ENCODE measurements at places on chromosomes 7 and 10.

GRCh38 chr7:106462365-106462859, 177.6 kb upstream of the NAMPT start:
- DNase-seq: no peak

GRCh38 chr10:74755273-74755672, 71.1 kb upstream of the KAT6B start:
- DNase-seq: no peak

DNA sequence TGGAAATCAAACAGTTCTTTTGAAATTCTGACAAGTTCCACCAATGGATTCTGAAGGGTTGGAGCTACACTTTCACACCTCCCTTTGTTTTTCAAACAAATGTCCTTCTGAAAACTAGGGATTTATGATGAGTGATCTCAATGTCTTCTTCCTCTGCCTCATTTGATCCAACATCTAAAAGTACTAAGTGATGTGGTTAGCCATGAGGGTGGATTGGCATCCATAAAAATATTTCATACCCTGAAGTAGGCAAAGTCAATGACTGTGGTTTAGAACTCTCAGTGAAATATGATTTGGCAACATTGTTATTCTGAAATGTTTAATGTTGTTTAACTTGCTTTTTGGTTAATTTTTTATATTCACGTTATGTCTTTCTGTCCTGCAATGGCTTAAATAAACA, 136.9 kb downstream of the MBL2 start:
- DNase-seq: no peak

- peak; percentile 65 for DNase-seq
Observed at GRCh38 chr7:21939136-21939857, 6.4 kb downstream of the CDCA7L start.

GRCh38 chr10:116146372-116147140, 126.5 kb downstream of the GFRA1 start:
- DNase-seq: no peak

GRCh38 chr7:101420436-101420835, 57.8 kb downstream of the COL26A1 start:
- no peak for DNase-seq

- DNase-seq: no peak
Observed at GRCh38 chr10:100739517-100740368, 5.6 kb upstream of the PAX2 start.

DNA sequence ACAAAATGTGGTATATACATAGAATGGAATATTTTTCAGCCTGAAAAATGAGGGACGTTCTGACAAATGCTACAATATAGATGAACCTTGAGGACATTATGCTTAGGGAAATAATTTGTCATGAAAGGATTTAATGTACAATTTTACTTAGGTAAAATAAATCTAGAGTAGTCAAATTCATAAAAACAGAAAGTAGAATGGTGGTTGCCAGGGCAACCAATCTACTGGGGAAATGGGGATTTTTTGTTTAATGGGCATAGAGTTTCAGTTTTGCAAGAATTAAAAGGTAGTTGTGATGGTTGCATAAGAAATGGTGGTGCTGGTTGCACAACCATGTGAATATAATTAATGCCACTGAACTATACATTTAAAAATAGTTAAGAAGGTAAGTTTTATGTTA, 296.0 kb upstream of the SP4 start:
- DNase-seq: no peak

DNA sequence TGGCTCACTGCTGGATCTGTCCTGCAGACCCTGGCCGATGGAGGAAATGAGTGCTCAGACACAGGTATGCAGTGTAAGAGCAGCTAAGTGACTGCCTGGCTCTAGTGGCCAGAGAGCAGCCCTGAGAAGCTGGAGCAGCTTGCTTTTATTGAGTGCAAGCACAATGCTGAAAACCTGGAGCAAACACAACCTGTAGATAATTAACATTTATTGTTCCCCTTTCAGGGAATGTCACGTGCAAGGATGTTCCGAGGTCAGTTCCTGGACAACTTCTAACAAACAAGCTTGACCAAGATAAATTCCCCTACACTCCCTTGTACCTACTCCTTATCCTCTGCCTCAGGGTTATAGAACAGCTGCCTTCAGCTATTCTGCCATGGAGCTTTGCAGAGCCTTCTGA, 31.3 kb downstream of the DDC start:
- no peak for DNase-seq

GRCh38 chr7:112533591-112533990, 52.8 kb downstream of the LSMEM1 start:
- no peak for DNase-seq

GRCh38 chr10:110040767-110041478, 33.1 kb downstream of the ADD3 start:
- DNase-seq: no peak

DNA sequence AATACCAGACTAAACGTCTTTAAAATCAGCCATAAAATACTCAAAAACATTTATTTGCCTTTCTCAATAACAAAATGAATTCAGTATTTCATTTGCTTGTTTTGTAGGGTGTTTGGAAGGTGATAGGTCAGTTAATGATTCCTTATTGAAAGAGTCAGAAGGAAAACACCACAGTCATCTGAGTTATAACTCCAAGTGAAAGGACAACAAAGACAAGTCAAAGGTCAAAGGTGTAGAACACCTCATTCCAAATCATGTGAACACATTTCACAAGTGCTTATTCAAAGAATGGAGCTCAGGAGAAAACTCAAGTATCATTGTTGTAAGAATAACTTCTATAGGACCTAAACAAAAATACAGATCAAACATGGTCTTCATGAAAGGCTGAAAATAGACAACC, 318.6 kb upstream of the PHF14 start:
- DNase-seq: no peak

- no peak for DNase-seq
Observed at GRCh38 chr7:23544913-23545354, 13.2 kb upstream of the TRA2A start.

GRCh38 chr7:2008936-2009540, 223.7 kb downstream of the MAD1L1 start:
- DNase-seq: no peak

DNA sequence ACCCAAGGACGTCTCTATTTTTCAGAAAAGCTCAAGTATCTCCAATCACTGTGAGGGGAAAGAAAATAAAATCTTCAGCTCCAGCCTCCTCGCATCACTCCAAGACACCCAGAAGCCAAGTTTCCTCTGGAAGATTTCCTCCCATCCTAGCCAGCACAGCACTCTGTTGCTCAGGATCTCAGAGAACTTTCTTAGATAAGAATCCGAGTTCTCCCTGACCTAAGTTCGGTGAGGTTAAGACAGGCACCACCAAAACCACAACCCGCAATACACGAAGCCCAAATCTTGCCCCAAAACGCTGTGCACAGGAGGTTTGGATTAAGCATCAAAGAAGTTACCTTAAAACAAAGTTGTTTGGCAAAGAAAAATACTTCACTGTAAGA, 4.2 kb downstream of the FAM53B start:
- no peak for DNase-seq

DNA sequence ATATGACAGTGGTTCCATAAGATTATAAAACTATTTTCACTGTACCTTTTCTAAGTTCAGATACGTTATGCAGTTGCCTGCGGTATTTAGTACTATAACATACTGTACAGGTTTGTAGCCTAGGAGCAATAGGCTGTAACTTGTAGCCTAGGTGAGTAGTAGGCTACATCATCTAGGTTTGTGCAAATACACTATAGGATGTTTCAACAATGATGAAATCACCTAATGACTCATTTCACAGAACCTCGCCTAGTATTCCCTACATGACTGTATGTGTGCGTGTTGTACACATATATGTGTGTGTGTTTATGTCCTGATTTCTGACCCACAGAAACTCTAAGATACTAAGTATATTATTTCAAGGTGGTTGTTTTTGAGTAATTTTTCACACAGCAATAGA, 139.0 kb downstream of the HERPUD2 start:
- no peak for DNase-seq

GRCh38 chr7:32298408-32299132, 191.6 kb downstream of the LSM5 start:
- DNase-seq: no peak

GRCh38 chr7:27111042-27111750, 8.7 kb upstream of the HOXA2 start:
- DNase-seq: no peak

DNA sequence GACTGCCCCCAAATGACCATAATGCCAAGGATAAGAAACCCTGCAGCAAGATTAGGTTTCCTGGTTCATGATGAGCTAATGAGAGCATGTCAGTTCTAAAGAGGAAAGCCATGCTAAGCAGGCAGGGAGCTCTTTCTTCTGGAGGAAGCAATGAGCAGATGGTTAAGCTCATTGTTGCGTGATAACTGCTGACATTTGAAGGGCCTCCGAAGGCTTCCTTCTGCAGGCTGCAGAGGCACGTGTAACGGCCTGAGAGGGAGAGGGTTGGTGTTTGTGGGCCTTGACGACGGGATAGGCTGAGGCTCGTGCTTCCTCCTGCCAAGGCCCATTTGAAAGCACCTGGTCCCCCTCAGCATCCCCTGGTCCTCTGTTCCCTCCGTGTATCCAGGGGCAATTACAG, 63.5 kb upstream of the BTBD16 start:
- DNase-seq: no peak

DNA sequence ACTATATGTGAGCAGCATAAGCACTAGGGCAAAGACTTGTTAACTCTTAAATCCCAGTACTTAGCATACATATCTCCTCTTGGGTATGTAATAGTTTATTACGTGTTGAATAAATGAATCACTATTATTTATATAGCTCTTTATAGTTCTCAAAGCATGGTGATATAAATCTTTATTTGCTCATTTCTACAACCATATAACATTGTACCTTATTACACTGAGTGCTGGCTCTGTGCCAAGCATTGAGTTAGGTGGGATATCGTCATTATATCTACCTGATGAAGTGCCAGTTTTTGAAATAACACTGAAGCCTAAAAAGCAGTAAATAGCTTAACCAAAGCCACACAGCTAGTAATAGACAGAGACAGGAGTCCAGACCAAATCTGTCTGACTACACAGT, 27.9 kb downstream of the AHR start:
- DNase-seq: no peak

DNA sequence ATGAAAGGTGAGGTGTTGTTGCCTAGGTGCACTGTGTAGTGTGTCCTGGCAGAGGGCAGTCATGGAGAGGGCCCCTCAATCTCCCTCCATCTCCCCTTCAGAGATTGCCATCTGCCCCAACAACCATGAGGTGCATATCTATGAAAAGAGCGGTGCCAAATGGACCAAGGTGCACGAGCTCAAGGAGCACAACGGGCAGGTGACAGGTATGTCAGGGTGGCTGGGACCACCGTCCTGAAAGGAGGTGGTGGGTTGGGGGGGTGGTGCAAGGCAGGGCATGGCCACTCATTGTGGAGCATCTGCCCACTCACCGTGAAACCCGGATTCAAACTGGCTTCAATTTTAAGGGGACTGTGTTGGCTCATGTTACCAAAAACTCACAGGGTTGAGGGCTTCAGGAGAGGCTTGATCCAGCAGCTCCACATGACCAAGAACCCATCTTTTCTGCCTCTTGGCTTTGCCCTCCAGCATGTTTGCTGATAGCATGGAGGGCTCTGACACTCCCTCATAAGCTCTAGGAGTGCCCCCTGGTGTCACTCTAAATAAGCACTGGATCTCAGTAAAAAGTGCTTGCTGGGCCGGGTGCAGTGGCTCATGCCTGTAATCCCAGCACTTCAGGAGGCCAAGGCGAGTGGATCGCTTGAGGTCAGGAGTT, 12.2 kb downstream of the ARPC1B start:
- no peak for DNase-seq

DNA sequence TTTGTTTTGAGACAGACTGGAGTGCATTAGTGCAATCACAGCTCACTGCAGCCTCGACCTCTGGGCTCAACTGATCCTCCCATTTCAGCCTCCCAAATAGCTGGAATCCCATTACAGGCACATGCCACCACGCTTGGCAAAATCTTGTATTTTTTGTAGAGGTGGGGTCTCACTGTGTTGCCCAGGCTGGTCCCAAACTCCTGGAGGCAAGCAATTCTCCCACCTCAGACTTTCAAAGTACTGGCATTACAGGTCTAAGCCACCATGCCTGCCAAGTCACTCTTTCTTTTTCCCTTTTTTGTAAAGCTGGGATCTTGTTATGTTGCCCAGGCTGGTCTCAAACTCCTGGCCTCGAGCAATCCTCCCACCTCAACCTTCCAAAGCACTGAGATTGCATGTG, 8.3 kb upstream of the NPC1L1 start:
- DNase-seq: no peak

DNA sequence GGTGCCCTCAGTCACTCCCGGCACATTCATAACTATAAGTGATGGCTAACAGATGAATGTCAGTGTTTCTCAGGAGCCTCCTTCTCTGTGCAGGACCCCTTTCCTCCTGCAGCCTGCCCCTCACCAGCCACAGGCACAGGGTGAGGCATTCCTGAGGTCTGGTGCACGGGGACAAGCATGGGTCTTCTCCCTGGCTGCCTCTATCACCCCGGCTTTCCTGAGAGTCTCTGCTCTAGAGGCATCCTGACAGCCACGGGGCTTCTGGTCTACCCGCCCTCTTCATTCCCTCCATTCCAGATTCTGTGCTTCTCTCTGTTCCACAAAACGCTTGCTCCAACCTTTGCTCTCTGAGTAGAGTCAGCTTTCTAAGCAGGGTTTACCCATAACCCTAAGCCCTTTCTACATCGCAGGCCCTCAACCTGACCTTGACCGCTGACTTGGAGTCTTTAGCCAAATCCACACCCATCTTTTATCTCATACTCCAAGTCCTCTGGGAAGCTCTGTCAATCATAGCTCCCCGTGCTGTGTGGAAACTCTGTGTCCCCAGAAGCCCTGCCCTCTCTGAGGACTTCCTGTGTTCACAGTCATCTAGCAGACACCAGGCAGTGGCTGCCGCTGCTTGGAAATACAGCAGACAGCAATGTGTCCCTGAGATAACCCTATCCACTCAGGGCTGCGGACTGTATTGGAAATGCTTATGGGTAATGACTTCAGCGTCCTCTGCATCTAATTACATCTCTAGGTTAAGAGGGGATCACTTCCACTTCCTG, 159.0 kb downstream of the SFMBT2 start:
- DNase-seq: no peak

DNA sequence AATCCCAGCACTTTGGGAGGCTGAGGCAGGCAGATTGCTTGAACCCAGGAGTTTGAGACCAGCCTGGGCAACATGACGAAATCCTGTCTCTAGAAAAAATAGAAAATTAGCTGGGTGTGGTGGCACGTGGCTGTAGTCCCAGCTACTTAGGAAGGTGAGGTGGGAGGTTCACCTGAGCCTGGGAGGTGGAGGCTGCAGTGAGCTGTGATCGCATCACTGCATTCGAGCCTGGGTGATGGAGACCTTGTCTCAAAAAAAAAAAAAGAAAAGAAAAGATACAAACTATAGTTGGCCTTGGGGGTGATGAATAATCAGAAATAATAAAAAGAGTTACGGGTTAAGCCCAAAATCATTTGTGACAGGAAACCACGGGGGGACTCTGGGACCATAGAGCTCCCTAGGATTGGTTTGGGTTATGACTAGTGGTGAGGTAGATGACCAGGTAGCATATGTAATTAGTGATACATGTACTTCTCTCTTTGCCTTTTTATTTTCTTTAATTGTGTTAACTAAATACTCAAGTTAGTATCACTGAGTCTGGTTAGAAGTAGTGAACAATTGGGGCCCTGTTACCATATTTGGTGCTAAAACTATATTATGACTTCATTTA, 10.4 kb upstream of the ASCC1 start:
- no peak for DNase-seq
